A549 treated with dexamethasone at 1 μM for 4 hours (cell line): ENCODE measurements at places on chromosomes 13 and 19. TPM values are rescaled to one million over a fixed set of nuclear protein-coding genes. Genes with fewer than 3 reads are reported as not detected.

CPT1C gene
- 11.3 to 13.2 TPM (median 12.1 TPM) in 5 replicates for total RNA-seq

CLC gene
- not detected in 5 replicates for total RNA-seq

NBEA gene
- total RNA-seq = 1.6 to 2.4 TPM (median 2.2 TPM) in 5 replicates

ZNF784 gene
- 4.7 to 6.7 TPM (median 5.4 TPM) in 5 replicates for total RNA-seq

CCDC9 gene
- 20.8 to 26.5 TPM (median 25.4 TPM) in 5 replicates for total RNA-seq

ZNF230 gene
- total RNA-seq = 2.2 to 3.2 TPM (median 2.6 TPM) in 5 replicates

PCDH8 gene
- not detected in 5 replicates for total RNA-seq

RNF113B gene
- total RNA-seq = not detected in 5 replicates

CGB8 gene
- total RNA-seq = 1.5 to 3.0 TPM (median 2.7 TPM) in 5 replicates

APOC4 gene
- total RNA-seq = not detected in 5 replicates

PSMC4 gene
- total RNA-seq = 271 to 296 TPM (median 278 TPM) in 5 replicates

SIAH3 gene
- not detected in 5 replicates for total RNA-seq

GAPDHS gene
- 0.07 to 0.26 TPM (median 0.09 TPM) in 5 replicates for total RNA-seq

SIGLEC8 gene
- total RNA-seq = not detected in 5 replicates

COL4A2 gene
- total RNA-seq = 138 to 189 TPM (median 160 TPM) in 5 replicates

CCDC169 gene
- total RNA-seq = 0.21 to 0.47 TPM (median 0.33 TPM) in 5 replicates

KLK12 gene
- not detected in 5 replicates for total RNA-seq

FCGBP gene
- total RNA-seq = 0.21 to 1.2 TPM (median 0.82 TPM) in 5 replicates

ANGPTL8 gene
- not detected in 5 replicates for total RNA-seq

TEX101 gene
- not detected in 5 replicates for total RNA-seq

CNOT3 gene
- total RNA-seq = 44.6 to 68.1 TPM (median 61.7 TPM) in 5 replicates

ZNF260 gene
- total RNA-seq = 6.6 to 11.2 TPM (median 8.3 TPM) in 5 replicates

TNFSF13B gene
- total RNA-seq = 0.05 to 0.12 TPM (median 0.06 TPM) in 3 of 5 replicates, not detected in the others

FFAR1 gene
- 0.06 TPM in 1 of 5 replicates, not detected in the others for total RNA-seq

CCDC8 gene
- not detected in 5 replicates for total RNA-seq

ZNF253 gene
- total RNA-seq = not detected in 5 replicates

LRRC4B gene
- total RNA-seq = 0.33 to 0.63 TPM (median 0.54 TPM) in 5 replicates

ATP13A1 gene
- 19.2 to 37.1 TPM (median 36.1 TPM) in 5 replicates for total RNA-seq

WDR83 gene
- total RNA-seq = 8.3 to 9.7 TPM (median 9.3 TPM) in 5 replicates

ZNF724 gene
- 0.63 to 1.7 TPM (median 0.92 TPM) in 5 replicates for total RNA-seq

FKBP8 gene
- 113 to 154 TPM (median 146 TPM) in 5 replicates for total RNA-seq

ZNF763 gene
- total RNA-seq = not detected in 5 replicates

CD33 gene
- 0.06 to 0.08 TPM (median 0.07 TPM) in 3 of 5 replicates, not detected in the others for total RNA-seq

HRC gene
- total RNA-seq = not detected in 5 replicates

ELAVL3 gene
- 0.02 to 0.26 TPM (median 0.15 TPM) in 5 replicates for total RNA-seq

PRR19 gene
- 3.4 to 4.5 TPM (median 3.6 TPM) in 5 replicates for total RNA-seq

SIGLEC7 gene
- not detected in 5 replicates for total RNA-seq

TUBA3C gene
- 0.06 to 0.12 TPM (median 0.07 TPM) in 3 of 5 replicates, not detected in the others for total RNA-seq

FPR2 gene
- not detected in 5 replicates for total RNA-seq
